ENCODE measurements at places on chromosomes 2 and 18. TPM values are rescaled to one million over a fixed set of nuclear protein-coding genes. Genes with fewer than 3 reads are reported as not detected.

DNA sequence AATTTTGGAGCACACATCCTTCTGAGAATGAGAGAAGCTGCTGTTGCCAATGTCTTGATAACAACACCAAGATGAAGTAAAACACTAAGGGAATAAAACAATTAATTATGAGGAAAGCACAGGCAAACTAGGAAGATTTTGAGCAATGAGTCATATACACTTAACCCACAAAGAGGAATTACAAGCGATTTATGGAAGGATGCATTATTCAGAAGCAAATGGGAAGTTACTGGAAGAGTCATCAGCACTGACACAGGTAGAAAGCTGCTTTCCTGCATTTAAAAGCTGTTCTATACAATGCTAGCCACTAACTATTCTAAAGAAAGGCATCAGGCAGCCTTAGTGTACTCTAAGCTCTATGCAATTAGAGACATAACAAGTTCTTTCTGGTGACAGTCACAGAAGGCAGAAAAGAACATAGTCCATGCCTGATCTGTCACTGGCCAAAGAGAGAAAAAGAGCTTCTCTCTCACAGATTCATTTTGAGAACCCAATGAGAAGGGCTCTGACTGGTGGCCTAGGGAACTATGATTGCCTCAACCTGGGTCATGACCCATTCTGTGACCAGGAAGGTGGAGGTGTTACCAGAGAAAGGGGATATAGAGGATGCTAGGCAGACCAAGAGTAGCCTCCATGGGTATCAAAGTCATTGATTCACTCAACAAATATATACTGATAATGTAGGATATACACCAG, 45.4 kb downstream of the M1AP start:
- no peak for DNase-seq

DNA sequence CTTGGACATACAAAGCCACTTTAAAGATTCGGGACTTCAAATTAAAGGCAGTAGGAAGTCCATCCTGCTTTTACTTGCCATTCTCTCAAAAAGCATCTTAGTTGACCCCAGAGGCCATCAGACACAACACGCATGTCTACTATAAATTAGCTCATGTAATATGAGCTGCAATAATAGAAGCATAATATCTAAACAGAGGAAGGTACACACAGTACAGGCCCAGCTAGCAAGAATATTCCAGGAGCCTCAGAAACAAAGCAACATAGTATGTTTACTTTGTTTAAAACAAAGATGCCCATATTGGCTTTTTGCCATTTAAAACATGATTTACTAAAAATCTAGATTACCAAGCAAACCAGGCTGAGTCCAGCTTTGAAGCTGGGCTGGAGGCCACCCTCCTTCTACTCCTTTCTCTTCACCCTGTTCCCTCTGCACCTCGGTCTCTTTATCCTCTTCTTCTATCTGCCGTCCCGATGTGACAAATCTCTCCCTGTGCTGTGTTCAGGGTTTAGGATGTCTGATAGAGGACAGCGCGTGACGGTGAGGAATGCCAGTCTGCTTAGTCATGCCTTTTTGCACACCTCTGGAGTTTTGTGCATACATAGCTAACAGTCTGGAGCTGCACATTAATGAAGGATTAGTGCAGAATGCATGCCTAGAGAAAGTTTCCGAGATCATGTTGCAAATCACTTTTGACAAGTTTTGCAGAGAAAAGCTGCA, 28.2 kb downstream of the DTNA start:
- no peak for DNase-seq

GRCh38 chr2:84646514-84646913, 130.2 kb downstream of the DNAH6 start:
- DNase-seq, result no peak

DNA sequence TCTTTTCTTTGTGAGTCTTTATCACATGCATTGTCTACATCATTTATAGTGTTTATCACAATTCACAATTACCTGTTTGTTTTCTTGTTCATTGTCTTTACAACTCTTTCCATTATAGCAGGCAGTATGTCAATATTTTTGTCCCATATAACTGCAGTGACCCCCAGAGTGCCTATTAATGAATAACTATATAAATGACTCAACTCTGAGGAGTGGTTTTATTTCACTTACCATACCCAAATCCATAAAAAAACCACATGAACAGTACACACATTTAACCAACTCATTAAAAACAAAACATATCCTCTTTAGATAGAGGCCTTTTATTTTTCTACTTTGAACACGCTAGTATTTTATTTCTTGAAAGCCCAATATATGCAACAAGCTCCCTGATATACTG, 1419.1 kb upstream of the NXPH2 start:
- no peak for DNase-seq

Gene GPR39
- not detected for total RNA-seq

Gene ANTXR1
- 0.09 TPM for total RNA-seq

Gene GAL3ST2
- total RNA-seq, result 0.43 TPM

Gene ITGB6
- not detected for total RNA-seq

Gene CDH2
- total RNA-seq, result not detected
